Frontal cortex (tissue), 4 donors: ENCODE measurements at places on chromosomes 12 and 14. TPM values are rescaled to one million over a fixed set of nuclear protein-coding genes. Genes with fewer than 3 reads are reported as not detected.

DNA sequence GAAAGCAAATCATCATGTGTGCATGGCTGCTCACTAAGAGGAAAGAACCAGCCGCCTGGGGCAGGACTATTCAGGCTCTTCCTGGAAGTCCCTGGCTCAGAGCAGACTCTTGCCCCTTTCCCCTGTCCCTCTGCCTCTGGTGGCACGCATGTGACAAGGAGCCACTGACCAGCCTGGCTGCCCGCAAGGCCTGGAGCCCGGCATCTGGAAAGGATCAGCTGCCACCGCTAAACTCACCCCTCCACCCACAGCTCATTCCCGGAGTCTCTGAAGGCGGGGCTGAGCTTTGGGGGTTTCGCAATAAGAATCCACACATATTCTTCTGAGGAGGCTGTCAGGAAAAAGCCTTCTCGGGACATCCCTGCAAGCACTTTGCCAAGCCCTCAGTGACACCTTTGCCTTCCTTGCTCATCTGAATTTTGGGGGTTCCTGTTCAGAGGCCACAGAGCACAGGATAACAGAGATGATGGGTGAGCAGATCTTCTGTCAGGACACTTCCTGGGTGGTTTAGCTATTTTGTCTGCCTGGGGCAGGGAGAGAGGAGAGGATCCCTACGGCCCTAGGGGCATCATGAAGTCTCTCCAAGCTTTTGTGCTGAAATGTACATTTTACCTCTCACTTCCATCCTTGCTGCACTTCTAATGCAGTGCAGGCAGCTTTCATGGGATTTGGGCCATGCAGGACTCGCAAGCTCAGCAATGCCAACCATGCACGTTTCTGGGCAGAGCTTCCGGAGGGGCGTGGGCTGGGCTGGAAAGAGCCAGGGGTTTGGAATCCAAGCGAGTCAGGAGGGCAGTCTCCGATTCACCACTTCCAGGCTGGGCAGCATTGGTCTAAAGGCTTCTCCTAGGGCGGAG lies 124.8 kb upstream of the MAP1LC3B2 start:
- DNase-seq = no peak

DNA sequence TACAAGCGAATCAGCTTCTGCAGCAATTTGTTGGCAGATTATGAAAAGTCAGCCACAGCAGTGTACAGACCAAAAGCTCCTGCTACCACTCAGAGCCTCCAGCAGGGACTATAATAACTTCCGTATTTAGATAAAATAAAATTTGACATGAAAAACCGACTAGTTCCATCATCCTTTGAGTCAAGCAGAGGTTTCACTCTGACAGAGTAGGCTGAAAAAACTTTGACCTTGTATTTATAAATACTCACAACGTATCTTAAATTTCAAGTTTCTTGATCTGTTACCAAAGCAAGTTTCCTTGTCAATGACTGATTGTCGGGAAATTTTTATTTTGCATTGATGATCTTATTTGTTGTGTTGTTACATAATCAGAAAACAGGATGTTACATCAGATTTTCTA lies 283.4 kb downstream of the DAD1 start:
- no peak for DNase-seq

DNA sequence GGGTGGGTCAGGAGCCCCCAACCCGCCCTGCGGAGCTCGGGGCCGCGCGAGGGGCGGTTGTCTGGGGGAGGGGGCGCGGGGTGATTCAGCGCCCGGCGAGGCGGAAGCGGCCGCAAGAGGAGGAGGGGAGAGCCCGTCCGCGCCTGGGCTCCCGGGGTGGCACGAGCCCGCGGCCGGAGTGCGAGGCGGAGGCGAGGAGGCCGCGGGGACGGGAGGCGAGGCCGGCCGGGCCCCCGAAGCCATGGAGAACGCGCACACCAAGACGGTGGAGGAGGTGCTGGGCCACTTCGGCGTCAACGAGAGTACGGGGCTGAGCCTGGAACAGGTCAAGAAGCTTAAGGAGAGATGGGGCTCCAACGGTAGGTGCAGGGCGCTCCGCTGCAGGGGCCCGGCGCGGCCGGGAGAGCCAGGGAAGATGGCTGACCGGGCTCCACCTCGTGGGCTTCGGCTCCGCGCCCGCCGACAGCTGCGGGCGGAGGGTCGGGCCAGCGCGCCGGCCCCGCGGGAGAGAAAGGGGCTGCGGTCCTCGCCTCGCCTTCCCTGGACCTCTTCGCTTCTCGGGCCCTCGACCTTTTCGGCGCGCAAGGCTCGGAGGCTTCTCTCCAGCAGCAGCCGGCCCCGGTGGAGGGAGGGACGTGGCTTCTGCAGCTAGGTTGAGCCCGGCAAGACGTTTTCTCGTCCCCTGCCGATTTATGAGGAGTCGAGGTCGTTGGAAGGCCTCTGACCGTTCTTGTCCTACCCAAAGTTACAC lies 677 bp downstream of the ATP2A2 start:
- DNase-seq = peak; percentile 56

- no peak for DNase-seq
Observed at GRCh38 chr12:1435456-1435855, 158.9 kb downstream of the FBXL14 start.

GRCh38 chr14:73283608-73284379 lies 46.5 kb downstream of the PAPLN start:
- DNase-seq = peak; percentile 31

The ERC1 gene
- 128 TPM for total RNA-seq

DNA sequence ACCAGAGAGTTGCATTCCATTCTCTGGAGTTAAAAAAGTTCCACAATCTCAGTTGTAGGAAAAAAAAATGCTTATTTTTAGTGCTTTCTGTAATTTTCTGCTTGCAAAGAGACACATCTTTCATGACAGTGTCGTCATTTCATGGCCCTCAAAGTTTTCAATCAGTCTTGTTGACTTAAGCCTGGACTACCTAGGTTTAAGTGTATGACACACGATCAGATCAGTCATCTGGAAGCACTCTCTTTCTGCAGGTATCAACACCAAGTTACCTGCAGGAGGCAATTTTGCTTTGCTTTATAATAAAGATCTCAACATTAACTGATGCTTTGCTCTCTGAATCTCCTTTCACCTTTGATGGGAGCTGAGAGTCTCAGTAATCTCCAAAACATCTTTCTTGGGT lies 251.6 kb downstream of the BCAT1 start:
- DNase-seq = no peak

The IL26 gene
- total RNA-seq = not detected

The DGLUCY gene
- total RNA-seq = 23.2 TPM

The FBXO34 gene
- total RNA-seq = 45.7 TPM

The EPYC gene
- total RNA-seq = not detected

DNA sequence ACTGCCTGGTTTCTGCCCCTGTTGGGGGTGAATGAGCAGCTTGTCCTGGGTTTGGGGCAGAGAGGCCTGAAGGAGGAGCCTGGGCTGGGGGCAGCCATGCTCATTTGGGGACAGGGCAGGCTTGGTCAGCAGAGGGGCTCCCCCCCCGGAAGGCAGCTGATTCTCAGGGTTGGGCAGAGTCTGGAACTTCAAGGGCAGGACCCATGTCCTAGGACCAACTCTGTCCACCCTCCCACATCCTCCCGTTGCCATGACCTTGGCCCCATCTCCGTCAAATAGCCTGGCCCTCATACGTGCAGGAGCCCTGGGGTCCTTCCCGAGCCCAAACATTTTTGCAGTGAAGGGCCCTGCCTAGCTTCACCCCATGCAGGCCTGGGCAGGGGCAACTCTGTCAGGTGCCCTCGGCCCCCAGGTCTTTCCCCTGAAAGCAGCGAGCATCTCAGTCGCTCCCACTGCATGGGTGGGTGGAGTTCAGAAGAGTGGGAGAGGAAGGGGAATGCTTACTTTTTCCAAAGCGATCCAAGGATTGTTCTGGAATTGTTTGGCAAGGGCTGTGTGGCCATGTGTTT lies 32.6 kb downstream of the TNFAIP2 start:
- no peak for DNase-seq

DNA sequence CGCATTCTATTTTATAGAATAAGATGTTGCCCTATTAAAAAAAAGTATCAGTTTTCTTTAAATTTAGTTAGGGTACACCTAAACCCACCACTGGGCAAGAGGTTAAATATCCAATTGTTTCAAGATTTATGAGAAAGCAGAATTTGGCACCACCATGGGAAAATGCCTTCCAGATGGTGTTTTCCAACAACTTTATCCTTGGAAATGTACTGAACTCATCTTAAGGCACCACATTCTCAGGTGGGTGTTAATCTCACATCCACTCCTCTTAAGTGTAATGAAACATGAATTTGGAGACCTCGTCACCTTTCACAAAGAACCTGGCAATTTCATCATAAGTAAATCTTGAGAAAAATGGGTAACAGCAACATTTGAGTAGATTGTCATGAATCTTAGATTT lies 13.1 kb downstream of the CBX5 start:
- DNase-seq = no peak

DNA sequence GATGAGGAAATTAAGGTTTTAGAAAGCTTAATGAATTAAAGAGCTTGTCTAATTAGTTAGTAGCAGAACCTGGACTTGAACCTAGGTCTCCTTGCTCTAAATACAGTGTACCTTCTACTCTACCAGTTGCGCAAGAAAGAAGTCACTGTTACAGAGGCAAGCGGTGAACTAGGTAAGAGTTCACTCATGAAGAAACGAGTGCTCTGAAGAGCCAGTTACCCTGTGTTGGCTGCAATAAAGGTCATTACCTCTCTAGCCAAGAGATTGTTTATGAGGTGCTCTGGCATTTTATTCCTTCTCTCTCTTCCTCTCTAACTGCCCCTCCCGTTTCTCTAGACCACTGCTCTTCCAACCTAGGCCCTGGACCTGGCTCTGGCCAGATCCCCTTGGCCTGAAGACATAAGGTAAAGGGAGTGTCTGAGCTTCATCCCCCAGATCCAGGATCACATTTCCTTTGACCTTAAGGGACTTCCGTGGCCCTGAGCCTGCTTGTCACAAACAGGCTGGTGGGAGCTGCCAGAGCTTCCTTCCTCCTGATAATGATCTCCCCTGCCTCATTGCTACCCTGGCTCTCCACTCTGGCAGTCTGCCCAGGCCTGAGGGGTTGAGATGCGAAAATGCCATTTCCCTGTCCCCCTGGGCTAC lies 1.9 kb downstream of the RNASE7 start:
- DNase-seq = no peak

The LAG3 gene
- under 0.01 TPM for total RNA-seq

The DPY19L2 gene
- 36.3 TPM for total RNA-seq

DNA sequence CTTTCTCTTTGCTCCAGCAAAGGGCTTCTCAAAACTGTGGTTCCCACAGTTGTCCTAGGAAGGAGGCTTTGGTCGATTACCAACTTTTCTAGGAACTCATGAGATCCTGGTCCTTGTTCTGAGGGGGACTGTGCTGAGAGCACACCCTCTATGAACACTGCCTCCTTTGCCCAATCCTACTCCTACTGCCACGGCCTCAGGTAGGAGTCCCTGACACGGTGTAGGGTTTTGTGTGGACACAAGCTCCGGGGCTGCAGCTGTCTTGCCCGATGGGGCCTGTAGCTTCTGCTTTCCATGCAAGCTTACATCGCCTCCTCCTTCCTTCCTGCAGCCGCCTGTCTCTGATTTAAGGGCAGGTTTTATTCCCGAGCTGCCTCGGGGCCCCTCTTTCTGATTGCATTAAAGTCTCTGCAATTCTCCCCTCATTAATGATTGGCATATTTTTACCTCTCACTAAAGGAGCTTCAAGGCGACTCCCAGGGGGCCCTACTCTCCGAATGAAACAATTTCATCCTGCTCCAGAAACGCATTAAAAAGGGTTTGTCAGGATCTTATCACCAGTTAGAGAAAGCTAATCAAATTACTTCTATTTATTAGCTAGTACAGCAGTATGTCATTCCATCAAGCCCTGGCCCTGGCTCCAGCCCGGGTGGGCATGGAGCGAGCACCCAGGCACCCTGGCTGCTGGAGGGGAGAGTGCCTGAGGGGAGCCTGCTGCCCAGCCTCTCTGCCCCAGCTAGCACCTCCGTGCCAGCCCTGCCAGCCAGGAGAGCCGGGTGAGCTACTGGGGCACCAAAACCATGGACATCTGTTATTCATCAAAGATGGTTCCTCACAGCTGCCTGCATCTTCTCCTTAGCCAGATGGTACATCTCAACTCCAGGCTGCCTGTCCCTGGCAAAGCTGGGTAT lies 38.0 kb upstream of the ESRRB start:
- no peak for DNase-seq

The CINP gene
- total RNA-seq = 24.9 TPM

GRCh38 chr12:80877721-80878265 lies 59.9 kb downstream of the LIN7A start:
- DNase-seq = no peak

DNA sequence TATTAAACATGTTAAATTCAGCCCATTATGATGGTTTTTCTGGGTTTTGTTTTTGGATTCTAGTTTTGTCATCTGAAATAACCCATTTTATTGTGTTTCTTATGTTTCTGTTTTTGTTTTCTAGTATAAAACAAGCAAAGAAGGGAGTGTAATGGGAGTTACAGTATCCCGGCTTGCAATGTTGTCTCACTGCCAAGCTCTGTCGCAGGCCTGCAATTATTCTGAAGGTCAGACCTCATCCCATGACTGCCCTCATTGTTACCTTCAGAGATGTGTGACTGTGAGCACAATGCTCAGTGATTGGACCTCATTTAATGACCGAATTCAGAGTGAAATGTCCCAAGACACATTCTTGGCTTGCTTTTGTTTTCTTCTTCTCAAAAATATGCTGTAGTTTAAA lies 73.0 kb upstream of the ATF1 start:
- DNase-seq = peak; percentile 30

The MDGA2 gene
- 39.1 TPM for total RNA-seq

DNA sequence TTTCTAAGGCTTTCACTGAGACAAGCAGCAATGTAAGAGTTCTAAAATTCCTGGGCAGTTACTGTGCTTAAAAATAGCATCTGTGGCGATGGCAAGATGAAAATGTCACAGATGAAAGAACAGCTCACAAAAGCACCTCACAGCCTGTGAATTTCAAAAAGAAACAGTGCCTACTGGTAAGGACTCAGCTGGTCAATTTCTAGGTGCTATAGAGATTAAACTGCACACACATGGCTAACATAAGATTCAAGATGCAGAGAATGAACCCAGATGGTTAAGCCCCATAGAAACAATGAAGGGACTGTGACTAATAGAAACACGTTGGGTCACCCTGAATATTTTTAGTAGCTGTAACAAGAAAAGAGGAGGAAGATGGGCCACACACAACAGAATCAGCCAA lies 12.0 kb upstream of the IL26 start:
- DNase-seq = no peak

DNA sequence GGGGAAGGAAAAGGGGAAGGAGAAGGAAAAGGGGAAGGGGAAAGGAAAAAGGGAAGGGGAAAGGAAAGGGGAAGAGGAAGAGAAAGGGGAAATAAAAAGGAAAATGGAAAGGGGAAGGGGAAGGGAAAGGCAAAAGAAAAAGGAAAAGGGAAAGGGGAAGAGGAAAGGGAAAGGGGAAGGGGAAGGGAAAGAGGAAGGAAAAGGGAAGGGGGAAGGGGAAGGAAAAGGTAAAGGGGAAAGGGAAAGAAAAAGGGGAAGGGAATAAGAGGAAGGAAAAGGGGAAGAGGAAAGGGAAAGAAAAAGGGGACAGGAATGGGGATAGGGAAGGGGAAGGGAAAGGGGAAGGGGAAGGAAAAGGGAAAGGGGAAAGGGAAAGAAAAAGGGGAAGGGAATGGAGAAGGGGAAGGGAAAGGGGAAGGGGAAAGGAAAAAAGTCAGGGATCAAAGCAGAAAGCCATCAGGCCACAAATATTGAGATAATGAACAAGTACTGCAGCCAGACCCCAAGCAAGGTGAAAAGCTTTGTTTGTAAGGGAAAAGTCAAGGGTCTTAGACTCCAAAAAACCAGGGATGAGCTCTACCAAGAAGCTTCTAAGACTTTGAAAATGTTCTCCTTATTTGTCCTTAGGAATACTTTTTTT lies 20.0 kb downstream of the DICER1 start:
- DNase-seq = no peak

- DNase-seq = no peak
Observed at GRCh38 chr14:104284107-104284592, 145.8 kb downstream of the KIF26A start.

The P2RX7 gene
- 1.2 TPM for total RNA-seq

The KRT72 gene
- not detected for total RNA-seq

GRCh38 chr12:121808623-121809022 lies 4.8 kb downstream of the SETD1B start:
- no peak for DNase-seq
